ENCODE measurements at places on chromosomes 6 and 20.

GRCh38 chr6:25250878-25251277 lies 28.3 kb upstream of the CARMIL1 start:
- DNase-seq: no peak

DNA sequence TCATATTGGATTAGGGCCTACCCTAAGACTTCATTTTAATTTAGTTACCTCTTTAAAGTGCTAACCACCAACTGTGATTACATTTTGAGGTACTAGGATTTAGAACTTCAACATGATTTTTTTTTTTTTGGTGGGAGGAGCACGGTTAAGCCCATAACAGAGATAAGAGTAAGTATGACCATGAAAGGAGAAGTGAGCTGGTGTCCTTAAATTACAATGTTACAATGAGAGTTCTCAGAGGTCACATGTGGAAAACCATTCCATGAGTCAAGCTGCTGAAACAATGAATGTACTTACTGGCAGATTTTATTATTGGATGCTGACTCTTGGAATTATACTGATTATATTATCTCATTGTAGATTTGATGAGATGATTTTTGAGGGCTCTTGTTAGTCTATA lies 779.3 kb upstream of the CITED2 start:
- DNase-seq: no peak

- DNase-seq: no peak
These were observed 10.1 kb upstream of the ZBTB12 start for GRCh38 chr6:31911826-31912585.

- no peak for DNase-seq
These were observed 1012.7 kb downstream of the EYS start for GRCh38 chr6:64694356-64694755.

DNA sequence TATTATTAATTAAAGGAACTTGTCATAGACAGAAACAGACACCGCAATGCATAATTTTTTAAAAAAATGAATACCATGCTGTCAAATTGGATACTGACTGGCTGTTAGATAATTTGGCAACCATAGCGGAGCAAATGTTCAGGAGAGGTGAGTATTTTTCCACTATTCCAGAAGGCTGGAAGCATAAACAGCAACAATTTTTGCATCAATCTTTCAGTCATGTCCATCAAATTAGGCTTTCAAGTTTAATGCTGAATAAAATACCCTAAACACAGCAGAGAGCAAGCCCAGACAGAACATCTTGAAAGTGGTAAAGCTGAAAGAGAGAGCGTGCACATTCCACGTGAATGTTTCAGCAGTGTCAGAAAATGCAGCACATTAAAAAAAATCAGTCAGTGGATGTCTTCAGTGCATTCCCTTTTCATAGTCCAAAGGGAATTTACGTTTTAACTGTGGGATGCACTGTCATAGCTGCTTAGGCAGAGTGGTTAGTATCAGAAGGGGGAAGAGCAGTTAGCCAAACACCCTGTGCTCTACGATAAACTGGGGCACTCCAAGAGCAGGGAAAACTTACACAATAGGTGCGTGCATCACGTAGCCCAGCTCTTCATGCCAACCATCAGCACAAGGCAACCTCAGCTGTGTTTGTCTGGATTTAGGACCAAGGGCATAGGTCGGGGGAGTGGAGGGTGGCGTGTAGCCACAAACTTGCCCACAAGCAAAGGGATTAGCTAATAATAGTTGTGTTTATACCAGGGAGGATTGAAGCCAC lies 116.2 kb upstream of the STMND1 start:
- DNase-seq: no peak

GRCh38 chr6:155287762-155288161 lies 23.9 kb downstream of the CLDN20 start:
- DNase-seq: no peak

DNA sequence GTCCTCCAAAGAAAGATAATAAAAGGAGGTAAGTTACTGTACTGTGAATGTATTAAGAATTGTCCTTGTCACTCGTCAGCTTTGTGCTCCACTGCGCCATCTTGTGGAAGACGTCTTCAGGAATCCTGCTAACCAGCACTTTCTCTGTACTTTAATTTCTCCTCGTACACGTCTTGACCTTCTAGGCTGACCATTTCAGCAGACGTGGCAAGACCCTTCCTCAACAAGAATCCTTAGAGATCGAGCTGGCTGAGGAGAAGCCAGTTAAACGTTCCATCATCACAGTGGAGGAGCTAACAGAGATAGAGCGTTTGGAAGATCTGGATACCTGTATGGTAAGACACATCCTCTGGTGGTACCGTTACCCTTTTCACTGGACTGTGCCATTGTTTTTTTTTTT lies 95.5 kb upstream of the SCGN start:
- peak; percentile 64 for DNase-seq

- DNase-seq: no peak
These were observed 178.2 kb downstream of the HDGFL1 start for GRCh38 chr6:22747571-22747970.

GRCh38 chr6:119126140-119126539 lies 47.7 kb upstream of the FAM184A start:
- DNase-seq: no peak

GRCh38 chr20:52974179-52974594 lies 2.0 kb downstream of the TSHZ2 start:
- DNase-seq: peak; percentile 22

DNA sequence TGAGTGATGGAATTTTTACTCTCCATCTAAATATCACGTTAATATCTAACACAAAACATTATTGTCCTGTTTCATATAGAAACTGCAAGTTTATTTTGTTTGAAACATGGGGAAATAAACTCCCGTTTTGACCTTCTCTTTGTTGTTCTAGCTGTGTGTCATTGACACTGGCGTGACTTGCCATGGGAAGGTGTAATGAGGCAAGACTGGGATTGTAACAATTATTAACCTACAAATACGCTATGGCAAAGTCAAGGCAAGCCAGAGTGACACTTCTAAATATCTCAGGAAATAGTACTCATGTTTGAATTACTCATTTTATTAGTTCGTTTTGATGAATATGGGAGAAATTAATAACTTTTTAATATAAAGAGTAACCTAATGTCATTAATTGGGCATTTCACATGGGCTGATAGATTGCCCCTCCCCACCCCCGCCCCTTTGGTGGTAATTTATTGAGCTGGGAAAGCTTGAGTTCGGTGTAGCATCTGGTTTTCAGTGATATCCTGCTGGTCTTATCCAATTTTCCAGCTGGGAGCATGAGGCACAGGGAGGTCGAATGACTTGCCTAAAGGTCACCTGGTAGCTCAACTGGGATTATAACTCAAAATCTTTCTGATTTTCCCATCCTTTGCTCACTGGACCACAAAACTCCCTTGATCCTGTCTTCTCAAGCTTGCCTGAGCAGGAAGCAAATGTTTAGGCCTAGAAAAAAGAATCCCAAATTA lies 380.6 kb upstream of the JAG1 start:
- DNase-seq: no peak

DNA sequence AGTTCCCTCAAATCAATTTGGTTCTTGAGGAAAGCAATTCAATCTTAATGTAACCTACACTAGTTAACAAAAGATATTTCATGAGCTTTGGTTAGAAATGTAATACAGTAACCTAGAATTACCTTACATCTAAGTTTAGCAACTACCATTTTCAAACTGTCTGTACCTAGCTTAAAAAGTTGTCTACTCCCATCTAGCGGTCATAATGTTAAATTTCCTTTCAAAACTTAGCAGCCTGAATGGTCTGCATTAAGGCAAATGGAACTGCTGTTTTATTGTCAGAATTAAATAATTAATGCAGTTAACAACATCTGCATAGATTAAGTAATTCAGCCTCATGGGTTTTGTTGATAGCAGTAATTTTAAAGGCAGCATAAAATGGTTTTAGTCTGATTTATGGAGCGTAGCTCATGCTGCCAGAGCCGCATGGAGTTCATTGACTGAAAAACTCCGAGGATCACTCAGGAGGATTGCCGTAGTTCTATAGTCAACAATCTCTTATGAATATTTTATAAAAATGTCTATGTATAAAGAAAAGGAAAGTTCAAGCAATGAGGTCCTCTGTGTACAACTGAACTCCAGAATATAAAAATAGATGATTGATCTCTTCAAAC lies 485.4 kb upstream of the MANEA start:
- peak; percentile 67 for DNase-seq

- no peak for DNase-seq
These were observed 58.2 kb upstream of the QKI start for GRCh38 chr6:163356324-163356723.

- no peak for DNase-seq
These were observed 674.2 kb upstream of the MANEA start for GRCh38 chr6:94902974-94903628.

DNA sequence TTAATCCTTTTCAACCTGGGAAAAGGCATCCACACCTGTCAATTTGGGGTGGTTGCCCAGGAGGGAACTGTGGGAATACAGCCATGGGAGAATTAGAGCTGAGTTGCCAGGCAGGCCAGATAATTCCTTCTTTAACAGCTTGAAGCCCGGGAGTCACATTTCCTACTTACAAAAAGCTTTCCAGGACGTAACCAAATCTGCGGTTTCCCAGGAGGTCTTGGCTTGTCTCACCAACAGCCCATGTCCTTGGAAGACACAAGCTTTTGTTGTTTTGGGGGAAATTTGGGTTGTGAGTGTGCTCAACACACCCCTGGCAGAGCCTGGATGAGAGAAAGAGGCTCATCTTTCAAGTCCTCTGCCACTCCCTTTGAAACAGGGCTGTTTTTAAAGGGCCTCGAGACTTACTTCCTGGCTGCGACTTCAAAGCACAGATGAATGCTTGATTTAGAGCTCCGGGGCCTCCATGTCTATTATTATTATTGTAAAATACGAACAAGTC lies 465.9 kb upstream of the BTBD3 start:
- no peak for DNase-seq

- DNase-seq: no peak
These were observed 185.6 kb upstream of the EPHA7 start for GRCh38 chr6:93604951-93605350.

- no peak for DNase-seq
These were observed 631.4 kb downstream of the CDH26 start for GRCh38 chr20:60589623-60590022.

DNA sequence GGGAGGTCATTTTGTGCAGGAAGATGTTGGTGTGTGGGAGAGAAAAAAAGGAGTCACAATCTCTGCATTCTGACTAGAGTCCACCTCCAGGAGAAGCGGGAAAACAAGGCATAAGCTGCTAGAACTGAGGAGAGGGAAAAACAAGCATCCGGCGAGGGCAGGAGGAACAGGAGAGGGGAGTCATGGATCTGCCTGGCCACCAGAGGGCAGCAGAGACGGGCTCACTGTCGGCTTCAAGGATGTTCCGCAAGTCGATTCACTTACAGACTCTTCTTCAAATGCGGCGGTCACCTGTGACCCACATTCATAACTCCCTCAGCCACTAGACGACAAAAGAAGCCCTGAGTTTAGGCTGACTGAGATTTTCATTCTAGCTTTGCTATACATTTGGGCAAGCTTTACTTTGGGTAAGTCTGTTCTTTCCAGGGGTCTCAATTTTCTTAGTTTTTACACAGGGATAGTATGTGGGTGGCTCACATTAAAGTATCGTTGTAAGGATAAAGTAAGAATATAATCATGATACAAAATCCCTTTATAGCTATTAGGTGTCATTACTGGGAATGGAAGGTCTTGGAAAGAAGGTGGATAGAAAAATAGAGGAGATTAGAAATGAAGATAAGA lies 6.6 kb upstream of the BTNL2 start:
- DNase-seq: peak; percentile 37

DNA sequence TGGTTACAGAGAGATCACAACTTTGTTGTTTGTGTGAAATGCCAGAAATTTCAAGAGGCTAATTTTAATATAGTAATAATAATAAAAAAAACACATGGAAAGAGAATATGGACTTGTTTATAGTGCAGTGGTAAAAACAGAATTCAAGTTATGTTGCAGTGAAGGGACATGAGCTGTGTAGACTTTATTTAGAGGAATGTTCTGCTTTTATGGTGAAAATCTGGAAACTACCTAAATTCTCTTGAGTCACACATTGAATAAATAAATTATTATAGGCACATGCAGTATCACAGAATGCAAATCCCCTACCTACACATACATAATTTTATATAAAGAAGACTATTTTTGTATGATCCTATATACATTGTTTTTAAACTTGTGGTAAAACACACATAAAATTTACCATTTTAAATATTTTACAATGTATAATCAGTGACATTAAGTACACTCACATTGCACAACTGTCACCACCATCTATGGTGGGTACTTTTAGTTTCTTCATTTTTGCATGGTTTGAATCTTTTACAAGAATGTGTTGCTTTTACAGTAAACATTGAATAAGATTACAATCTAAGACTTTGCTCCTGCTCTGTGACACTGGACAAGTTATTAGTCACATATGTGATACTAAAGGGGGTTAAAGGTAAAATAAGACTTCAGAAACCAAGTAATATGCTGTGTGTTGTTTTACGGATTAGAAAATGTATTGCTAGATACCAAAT lies 107.4 kb downstream of the B3GAT2 start:
- DNase-seq: no peak

All from SHP77 (cell line).